ENCODE measurements at places on chromosomes 1 and 21.

DNA sequence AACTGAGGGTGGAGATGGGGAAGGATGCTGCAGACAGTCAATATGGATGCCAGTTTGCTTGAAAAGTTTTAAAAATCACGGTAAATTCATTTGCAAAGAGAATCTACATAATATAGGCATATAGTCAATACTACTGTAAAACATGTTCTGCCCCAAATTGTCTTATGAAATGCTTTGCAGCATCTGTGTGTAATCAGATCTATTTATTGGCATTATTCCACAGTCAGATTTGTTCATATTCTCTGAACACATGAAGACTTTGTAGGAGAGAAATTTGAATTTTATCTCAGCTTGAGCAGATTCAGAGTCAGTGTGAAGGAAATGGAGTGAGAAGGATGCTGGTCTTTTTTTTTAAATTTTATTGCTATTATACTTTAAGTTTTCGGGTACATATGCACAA lies 88.5 kb downstream of the PLPPR4 start:
- no peak for DNase-seq

DNA sequence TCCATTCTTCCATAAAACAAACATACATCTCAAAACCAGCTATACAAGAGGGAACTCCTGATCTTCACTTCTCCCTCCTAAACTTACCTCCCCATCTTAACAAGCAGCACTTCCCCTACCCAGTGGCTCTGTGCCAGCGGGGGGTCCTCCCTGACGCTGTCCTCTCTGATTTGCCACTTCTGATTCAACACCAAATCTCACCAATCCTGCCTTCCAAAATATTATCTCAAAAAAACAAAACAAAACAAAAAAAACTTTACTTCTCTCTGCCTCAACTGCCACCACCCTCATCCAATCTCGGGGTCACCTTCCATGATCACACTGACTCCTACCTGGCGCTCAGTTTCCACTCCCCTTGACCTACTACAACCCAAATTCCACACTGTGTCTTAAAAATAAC lies 72.8 kb downstream of the SLC45A1 start:
- DNase-seq, result no peak

DNA sequence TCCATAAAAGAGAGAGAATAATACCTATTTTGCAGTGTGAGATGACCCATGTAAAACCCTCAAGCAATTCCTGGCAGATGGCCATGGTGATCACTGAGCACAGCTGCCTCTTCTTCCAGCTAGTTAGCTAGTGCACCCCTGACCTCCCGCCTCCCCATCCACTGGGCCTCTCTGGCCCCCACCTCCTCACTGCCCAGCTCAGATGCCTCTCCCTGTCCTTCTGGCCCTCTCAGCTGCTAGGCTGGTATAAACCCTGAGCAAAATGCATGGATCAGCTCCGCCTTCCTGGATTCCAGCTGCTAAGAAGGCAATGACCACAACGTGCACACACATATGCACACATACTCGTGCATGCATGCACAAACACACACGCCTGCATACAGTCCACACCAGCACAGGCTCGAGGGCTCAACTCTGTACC lies 117.2 kb downstream of the DMRTB1 start:
- DNase-seq, result peak; percentile 6

- no peak for DNase-seq
Measured at GRCh38 chr1:117644696-117645311, 39.0 kb downstream of the TENT5C start.

- no peak for DNase-seq
Measured at GRCh38 chr1:27192039-27192529, 37.2 kb upstream of the SLC9A1 start.

DNA sequence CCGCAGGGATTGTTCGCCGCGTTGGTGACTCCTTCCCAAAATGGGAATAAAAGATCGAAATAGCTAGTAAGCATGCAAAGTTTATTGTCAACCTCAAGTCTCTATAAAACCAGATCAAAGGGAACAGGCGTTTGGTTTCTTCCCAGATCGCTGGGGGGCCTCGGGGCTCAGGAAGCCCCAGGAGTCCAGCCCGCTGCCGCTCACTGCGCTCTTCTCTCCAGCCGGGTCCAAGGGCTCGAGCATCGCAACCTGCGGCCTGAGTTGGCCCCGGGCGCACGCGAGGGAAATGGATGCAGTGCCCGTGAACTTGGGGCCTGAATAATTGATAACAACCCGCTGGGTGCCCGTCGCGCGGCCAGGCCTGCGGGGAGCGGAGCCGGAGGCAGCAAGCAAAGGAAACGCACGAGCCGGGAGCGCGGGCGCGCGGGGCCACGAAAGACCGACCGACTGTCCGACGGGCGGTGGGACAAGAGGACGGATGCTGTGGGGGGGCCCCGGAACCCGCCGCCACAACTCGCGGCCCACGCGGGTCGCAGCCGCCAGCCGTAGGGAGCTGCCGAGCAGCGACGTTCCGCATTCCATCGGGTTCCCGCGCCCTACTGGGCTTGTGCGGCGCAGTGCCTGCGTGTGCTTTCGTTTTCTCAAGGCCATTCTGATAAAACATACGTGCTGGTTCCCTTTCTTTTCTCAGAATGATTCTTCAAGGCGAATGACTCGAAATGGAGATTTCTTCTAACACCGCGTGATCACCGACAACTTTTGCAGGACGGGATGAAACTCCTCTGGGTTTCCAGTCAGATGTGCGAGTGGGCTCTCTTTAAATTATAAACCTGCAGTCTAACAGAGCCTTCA lies 14.0 kb upstream of the ALX3 start:
- no peak for DNase-seq

DNA sequence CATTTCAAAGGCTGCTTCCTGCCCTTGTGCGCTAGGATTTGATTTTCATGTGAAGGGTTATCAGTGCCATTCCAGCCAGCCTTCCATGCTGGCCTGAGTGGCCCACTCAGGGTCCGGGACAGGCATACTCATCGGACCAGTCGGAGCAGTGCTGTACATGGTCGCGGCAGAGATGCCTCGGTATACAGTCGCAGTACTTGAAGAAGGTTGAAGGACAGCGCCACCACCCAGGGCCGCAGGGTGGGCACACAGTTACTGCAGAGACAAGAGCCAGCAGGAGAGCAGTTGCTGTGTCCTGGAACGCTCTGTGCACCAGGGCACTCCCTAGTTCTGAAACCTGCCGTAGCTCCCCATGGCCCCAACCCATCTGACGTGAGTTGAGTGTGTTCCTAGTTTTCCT lies 9.1 kb downstream of the LDLRAD1 start:
- no peak for DNase-seq

DNA sequence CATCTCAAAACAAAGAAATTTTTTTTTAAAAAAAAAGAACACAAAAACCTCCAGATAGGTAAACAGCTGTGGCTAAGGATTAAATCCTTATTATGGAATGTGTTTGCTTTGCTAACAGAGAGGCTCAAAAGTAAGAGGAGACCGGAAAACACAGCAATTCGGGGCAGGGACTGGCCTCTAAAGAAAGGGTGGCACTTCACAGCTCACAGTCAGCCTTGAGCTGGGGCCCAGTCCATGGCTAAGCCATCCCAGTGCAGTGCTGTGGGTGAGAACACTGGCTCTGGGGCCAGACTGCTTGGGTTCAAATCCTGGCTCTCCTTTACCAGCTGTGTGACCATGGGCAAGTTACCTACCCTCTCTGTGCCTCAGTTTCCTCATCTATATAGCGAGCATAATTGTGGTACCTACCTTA lies 28.2 kb downstream of the KIF17 start:
- DNase-seq, result no peak

DNA sequence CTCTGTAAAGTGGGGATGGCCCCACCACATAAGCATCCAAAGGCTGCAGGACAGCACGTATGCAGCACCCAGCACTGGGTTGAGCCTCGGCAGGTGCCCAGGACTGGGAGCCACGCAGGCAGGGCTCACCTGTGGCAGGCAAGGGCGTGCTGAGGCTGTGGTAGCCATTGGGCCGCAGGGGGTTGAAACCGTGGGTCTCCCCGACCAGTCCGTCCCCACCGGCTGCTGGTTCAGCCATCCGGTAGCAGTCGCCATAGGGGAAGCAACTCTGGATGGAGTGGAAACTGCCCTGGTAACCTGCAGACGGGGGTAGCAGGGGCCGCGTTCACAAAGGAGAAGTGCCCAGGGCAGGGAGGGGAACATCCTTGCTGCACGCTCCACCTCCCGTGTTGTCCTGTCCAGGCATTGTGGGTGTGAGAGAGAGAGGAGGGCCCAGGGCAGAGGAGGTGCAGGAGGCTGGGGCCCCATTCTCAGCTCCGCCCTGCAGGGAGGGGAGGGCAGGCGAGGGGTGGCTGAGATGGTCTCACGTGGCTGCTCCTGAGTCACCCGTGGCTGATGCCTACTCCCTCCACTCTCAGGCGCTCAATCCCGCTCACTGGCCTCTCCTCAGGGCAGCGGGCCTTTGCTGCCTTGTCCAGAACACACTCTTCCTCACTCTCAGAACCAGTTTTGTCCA lies 49.9 kb downstream of the DMRTB1 start:
- DNase-seq, result no peak

DNA sequence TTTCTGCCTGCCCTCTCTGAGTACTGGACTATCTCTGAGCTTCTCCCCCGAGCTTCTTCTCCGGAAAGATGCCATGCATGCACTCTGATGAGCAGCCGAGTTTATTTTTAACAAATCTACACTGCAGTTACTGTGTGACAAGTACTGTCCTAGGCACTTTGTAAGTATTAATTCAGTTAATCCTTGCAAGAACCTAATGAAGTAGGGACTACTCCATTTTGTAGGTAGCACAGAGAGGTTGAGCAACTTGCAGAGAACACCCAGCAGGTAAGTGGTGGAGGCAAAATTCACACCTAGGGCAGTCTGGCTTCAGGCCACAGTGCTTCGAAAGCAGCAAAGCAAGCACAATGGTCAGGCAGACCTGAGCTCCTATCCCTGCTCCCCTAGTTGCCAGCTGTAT lies 3.8 kb upstream of the TAL1 start:
- no peak for DNase-seq

Measured in activated CD8-positive, alpha-beta memory T cell treated with anti-CD3 and anti-CD28 coated beads, Interleukin-2, amount 50 U/mL, for 4 hours (primary cell).